ENCODE measurements at places on chromosomes 12 and 14. TPM values are rescaled to one million over a fixed set of nuclear protein-coding genes. Genes with fewer than 3 reads are reported as not detected.

Gene FGD6
- total RNA-seq, result 3.7 TPM

Gene KRT77
- total RNA-seq, result not detected

Gene RHEBL1
- total RNA-seq, result 3.2 TPM

Gene CCND2
- total RNA-seq, result 230 TPM

Gene MAGOHB
- total RNA-seq, result 25.0 TPM

DNA sequence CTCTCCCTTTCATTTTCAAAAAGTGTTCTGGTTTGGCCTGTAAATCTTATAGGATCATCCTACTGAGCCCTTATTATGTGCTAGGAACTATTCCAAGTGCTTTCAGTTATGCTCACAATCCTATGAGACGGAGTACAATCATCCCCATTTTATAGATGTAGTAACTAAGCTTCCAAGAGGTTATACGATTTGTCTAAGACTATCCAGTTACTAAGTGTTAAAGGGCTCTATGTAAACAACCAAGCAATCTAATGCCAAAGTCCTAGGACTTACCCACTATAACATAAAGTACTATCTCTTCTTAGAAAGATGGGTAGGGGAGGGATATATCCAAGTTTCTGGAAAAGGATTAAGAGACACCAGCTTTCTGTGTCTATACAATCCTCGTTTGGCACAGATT, 6.7 kb downstream of the CFL2 start:
- DNase-seq, result no peak

DNA sequence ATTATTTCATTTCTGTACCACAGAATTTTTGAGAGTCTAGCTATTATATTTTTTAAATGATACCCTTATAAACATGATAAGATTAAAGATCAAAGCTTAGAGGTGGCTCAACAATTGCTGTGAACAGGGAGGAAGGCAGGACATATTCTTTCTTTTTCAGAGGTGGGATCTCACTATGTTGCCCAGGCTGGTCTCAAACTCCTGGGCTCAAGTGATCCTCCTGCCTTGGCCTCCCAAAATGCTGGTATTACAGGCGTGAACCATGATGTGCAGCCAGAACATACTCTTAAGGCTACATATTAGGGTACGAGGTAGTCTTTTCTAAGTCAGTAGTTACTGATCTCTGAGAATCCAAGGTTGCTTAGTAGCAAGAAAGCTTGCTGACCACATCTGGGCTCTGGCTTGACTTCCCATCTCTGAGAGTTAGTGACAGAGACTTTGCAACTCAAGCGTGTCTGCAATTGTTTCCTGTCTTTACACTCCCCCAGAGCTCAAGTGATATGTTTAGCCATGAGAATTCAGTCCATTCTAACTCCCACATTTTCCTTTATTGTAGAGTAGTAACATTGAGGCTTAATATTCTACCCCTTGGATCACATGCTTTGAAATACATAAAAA, 8.6 kb downstream of the RAB5B start:
- no peak for DNase-seq

DNA sequence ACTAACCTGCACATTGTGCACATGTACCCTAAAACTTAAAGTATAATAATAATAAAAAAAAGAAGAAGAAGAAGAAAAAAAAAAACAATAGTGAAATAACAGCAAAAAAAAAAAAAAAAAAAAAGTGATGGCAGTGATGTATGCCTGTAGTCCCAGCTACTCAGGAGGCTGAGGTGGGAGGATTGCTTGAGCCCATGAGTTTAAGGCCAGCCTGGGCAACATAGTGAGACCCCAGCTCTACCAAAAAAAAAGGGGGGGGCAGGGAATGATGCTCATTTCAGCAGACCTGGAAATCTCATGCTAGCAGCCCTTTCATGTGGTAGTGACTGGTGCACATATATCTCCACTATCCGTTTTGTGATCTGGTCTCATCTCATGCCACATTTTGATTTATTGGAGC, 20.8 kb downstream of the TRAFD1 start:
- DNase-seq, result no peak

All from activated B cell treated with CpG ODN at 0.5 μM for 24 hours (primary cell).